ENCODE measurements at places on chromosomes 7 and 10.

GRCh38 chr10:122549636-122550035 lies 10.9 kb upstream of the DMBT1 start:
- DNase-seq: no peak

- DNase-seq: no peak
Measured at GRCh38 chr7:96497567-96497966, 175.7 kb upstream of the SLC25A13 start.

DNA sequence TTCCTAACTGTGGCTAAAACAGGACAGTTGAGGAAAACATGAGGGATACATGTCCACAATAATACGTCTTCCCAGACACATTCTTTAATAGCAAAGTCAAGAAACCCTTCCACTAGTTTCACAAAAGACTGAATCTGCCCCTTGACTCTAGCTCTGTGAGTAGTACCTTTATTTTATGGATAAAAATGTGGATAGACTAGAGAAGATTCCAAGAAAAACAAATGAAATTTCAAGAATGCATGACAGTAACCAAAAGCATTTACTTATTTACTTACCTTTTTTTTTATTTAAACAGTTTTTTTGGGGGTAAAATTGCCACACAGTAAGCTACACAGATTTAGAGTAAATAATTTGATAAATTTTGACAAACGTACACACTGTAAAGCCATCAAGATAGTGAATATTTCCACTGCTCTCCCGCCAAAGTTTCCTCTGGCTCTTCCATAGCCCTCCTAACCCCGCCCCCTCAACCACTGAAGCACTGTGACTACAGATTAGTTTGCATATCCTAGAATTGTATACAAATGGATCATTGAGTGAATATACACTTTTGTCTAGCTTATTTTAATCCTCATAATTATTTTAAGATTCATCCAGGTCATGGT lies 420.4 kb upstream of the ZMIZ1 start:
- DNase-seq: no peak

- DNase-seq: no peak
Measured at GRCh38 chr10:89702121-89702480, 711 bp downstream of the KIF20B start.

- DNase-seq: no peak
Measured at GRCh38 chr7:157434701-157435100, 97.9 kb downstream of the DNAJB6 start.

- DNase-seq: peak; percentile 36
Measured at GRCh38 chr7:131231381-131232220, 96.1 kb upstream of the MKLN1 start.

GRCh38 chr7:95609277-95609971 lies 13.1 kb upstream of the PDK4 start:
- no peak for DNase-seq

DNA sequence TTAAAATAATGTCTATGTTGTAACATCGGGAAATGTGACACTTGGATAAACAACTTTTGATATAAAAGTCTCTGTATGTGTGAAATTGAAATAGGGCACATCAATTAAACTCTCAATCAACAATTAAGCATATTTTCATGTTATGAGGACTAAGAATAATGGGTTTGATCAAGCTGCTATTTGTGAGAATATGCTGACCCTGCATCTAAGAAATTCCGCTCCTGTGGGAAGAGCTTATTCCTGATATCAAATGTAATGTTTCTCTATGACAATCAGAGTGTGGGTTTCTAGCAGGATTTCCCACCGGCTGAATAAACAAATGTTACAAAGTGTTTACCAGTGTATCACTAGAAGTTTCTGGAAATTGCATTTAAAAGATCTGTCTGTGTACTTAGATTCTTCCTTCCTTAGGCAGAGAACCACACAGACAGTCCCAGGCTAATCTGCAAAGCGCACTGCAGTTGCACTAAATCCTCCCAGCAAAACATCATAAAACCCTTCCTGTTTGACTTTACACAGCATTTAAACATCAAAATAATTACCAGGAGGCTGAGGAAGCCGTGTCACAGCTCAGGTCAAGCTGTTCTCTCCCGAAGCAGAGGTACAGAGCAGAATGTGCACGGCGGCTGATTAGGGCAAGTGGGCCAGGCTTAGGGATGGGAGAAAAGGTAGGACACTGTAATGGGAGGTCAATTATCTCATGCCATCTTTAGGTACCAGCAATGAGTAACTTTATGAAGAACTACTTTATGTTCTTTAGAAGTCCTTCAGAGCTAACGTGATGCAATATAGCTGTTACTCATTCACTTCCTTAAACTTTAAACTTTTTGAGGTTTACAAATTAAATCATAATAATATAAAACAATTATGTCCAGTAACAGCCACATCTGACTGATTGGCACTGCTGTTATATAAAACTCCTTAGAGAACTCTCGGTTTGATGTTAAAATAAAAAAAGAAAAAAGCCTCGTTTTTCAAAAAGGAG lies 109.1 kb upstream of the CTTNBP2 start:
- DNase-seq: no peak

GRCh38 chr10:121553511-121554264 lies 44.6 kb downstream of the FGFR2 start:
- DNase-seq: no peak

GRCh38 chr10:86203162-86203905 lies 163.3 kb downstream of the GRID1 start:
- DNase-seq: no peak

DNA sequence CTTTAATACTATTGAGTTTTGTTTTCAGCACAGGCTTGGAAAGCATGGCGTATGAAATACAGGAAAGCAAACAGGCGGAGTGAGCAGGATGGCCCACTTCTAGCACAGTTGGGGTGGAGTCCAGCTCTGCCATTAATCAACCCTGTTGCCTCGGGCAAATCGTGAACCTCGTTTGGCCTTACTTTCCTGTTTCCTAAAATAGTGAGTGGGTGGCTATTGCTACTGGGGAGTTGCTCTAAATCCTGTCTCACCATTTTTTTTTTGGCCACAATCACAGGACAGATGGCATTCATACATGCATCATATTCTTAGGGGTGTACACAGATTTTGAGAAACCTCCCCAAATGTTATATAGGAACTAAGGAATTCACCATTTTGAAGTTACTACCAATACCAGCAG lies 157.8 kb downstream of the ANLN start:
- no peak for DNase-seq

GRCh38 chr10:95389176-95389575 lies 98.4 kb upstream of the PDLIM1 start:
- DNase-seq: no peak

DNA sequence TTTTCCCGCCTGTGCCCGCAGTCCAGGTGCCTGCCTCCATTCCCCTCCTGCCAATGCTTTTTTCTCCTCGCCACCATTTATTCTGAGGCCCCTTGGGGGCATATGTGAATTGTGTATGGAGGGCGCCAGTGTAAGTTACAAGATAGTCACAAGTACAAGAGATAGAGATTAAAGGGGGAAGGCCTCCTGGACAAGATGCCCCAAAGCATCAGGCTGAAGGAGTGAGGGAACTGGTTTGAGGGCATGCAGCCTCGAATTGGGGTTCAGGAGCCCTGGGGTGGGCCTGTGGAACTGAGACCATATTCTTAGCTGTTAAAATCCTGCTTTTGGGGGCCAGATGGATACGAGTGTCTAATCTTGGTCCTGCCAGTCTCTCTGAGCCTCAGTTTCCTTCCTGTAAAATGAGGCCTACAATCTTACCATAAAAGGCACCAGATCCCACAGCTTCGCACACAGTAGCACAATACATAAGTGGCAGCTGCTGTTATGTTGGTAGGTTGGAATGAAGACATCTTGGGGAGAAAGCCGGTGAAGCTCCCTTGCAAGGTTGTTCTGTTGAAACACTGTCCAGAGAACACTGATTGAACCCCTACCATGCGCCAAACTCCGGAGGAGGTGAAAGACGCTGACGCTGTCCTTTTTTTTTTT lies 545 bp upstream of the COMTD1 start:
- no peak for DNase-seq

DNA sequence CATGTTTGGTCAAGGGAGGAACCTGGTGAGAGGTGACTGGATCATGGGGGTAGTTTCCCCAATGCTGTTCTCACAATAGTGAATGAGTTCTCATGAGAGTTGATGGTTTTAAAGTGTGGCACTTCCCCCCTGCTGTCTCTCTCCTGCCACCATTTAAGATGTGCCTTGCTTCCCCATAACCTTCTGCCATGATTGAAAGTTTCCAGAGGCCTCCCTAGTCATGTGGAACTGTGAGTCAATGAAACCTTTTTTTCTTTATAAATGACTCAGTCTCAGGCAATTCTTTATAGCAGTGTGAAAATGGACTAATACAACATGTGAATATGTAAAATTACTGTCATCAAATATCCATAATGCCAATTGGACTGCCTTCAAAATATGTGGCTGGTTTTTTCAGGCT lies 165.5 kb upstream of the TARP start:
- no peak for DNase-seq

DNA sequence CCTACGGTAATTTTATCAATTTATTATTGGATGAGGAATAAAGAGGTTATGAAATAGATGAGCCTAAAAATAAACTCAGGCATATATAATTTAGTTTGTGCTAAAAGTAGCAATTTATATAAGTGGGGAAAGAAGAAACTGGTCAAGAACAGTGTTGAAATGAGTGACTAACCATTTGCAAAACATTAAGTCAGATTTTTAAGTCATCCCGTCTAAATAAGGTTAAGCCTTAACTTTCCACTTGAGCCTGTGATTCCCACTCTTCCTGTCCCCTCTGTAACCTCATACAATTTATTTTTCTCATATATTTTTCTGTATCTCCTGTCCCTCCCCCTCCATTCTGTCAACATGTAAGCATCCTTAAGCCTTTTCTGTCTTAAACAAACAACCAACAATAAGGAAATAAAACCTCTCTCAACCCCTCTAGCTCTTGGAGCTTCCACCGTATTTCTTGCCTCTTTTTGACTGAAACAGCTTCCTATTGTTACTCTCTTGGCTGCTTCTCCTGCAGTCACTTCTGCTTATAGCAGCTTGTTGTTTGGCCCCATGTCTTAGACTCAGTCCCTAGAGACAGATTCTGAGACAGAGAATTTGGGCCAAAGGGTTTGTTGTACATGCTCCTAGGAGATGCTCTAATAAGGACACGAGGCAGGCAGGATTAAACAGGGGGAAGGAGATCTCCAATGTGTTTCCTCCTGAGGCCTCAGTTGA lies 109.7 kb downstream of the GNAI1 start:
- no peak for DNase-seq

DNA sequence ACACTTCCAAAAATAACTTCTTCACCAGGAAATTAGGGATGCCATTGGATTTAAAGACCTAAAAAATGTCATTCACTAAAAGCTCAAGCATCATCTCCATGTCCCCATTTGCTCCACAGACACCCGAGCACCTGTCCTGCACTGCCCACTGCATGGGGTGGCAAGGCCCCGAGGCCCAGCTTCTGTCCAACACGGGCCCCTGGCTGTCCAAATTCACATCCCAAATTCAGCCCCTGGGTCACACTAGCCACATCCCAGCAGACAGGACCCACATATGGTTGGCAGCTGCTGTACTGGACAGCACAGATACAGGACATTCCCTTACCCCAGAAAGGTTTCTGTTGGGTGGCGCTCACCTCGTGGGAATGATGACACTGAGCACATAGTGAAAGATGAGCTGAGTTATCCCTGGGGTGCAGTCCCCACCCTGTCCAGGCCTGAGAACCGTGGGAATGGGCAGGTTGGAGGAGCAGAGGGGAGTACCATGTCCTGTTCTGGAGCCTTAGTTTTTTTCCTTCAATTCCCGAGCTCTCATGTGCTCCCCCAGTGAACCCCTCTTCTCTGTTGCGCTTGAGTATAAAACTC lies 55.3 kb downstream of the CSGALNACT2 start:
- DNase-seq: no peak

DNA sequence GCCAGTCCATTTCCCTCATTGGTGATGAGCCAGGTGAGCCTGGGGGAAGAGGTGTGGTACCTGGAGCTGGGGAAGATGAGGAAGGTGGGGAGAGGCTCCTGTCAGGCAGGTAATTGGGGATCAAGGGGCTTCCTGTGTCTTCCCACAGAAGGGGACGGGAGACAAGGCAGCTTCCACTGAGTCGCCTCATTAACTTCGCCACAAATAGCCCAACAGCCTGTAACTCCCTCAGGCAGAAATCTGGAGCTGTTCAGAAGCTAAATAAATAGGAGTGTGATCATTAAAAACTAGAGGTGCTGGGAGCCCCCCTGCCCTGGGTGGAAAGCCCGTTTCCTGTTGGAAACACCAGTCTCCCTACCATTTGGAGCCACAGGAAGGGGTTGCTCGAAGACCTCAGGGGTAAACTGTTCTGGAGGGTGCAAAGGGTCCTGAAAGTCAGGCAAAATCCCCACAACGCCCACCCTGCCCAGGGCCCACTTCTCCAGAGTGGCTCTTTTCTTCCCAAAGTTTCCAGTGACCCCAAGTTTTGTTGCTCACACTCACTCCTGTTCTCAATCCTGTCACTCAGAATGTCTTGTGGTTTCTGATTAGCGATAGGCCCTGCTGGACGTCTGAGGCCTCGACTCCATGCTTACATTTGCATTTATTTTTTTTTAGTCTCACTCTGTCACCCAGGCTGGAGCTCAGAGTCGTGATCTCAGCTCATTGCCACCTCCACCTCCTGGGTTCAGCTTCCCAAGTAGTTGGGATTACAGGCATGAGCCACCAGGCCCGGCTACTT lies 25.7 kb downstream of the UNC5B start:
- DNase-seq: no peak

- peak; percentile 37 for DNase-seq
Measured at GRCh38 chr10:84205049-84205852, 10.9 kb downstream of the CDHR1 start.

DNA sequence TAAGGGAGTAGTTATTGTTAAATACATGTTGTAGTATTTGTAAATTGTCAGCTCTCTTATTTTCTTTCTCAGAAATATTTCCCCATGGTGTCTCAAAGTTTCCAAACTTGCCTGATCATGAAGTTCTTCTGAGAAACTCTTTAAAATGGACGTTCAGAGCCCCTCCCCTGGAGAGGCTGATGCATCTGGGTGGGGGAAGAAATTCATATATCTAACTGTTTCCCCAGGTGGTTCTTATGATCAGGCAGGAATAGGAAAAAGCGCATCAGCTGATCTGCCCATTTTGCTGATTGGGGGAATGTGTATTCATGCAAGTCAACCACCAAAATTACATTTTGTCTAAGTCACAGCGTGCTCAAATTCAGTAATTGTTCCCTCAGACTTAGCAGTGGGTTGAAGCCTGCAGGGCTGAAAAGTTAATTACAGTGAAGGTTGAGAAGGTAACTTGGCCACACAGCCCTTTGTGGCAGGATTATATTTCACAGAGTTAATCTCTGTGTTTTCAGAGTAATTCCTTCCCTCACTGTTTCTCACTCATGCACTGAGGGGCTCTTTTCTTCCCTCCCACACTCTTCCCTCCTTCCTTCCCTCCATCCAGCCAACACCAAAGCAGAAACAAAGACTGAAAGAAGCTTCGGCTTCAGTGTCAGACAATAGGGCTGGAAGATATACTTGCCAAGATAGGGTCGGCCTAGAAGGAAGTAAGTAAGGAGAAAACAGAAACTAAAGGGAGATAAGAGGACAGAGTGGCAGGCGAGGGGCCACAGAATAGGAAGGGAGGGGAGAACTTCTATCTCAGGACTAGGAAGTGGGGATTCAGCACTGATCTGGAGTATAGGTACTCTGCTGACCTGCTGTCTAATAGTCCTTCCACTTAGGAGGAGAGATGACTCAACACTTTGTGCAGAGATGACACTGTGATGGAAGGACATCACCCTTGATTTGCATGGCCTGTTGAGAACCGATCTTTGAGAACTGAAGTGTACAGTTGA lies 50.5 kb upstream of the STARD3NL start:
- no peak for DNase-seq

- no peak for DNase-seq
Measured at GRCh38 chr10:110192552-110192951, 14.9 kb upstream of the MXI1 start.

GRCh38 chr7:75559976-75560365 lies 67.9 kb downstream of the SPDYE5 start:
- no peak for DNase-seq
